Osteocyte (in vitro differentiated cells): ENCODE measurements at places on chromosomes 1 and 21. TPM values are rescaled to one million over a fixed set of nuclear protein-coding genes. Genes with fewer than 3 reads are reported as not detected.
A peak's percentile ranks its signal among the peaks of the same experiment; 100 is the strongest.

- no peak for DNase-seq
These were observed 10.8 kb upstream of the ENO1 start for GRCh38 chr1:8889103-8889846.

GRCh38 chr1:8516793-8517556, 199.1 kb downstream of the SLC45A1 start:
- no peak for DNase-seq

DNA sequence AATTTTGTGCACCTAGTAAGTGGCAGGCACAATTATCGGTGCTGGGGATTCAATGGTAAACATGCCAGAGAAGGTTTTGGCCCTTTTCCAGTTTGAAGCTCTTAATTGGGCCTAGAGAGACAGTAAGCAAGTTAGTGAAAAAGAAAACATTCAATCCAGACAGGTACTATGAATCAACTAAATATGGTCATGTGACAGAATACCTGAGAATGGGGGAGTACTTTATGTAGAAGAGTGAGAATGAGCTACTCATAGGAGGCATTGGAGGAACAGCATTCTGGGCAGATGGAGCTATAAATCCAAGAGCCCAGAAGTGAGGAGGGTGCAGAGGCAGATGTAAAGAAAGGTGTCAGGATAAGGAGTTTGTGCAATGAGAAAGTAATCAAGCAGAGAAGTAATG, 1017.9 kb downstream of the ADGRL2 start:
- no peak for DNase-seq

Gene PWP2
- 0.75 and 2.2 TPM in 2 replicates for total RNA-seq

- peak; percentile 40 for DNase-seq
These were observed 44.7 kb downstream of the ETS2 start for GRCh38 chr21:38850277-38850951.

DNA sequence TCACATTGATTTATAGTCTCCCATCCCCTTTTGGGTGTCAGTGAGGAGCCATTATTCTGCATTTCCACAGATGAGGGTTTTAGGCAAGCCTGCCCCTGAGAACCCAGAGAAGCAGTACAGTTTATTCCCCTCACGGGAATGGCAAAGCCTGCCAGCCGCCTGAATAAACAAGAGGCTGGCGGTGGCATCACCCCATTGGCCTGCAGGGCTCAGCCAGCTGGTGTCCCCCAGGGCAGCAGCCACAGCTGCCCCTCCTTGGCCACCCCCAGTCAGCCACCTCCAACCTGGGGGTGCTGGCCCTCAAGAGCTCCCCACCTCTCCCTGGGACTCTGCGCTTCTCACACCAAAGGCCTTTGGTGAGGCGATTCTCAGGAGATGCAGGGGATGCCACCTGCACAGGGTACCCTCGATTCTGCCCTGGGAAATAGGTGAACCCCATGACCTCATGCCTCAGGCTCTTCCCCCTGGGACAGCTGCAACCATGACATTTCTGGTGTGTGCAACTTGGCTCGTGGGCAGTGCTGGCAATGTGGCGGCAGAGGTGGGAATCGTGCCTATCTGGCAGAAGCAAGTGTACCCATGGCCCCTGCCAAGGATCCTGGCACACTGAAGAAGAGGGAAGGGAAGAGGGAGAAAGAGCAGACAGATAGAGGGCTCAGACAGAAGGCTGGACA, 14.0 kb downstream of the OLFML2B start:
- DNase-seq: no peak

Gene PAFAH2
- total RNA-seq: 8.4 and 10.4 TPM in 2 replicates

Gene RNASEL
- total RNA-seq: 4.2 and 4.5 TPM in 2 replicates
